Peyer's patch (tissue), 4 donors: ENCODE measurements at places on chromosomes 5 and 9. TPM values are rescaled to one million over a fixed set of nuclear protein-coding genes. Genes with fewer than 3 reads are reported as not detected.
A peak's percentile ranks its signal among the peaks of the same experiment; 100 is the strongest.

DNA sequence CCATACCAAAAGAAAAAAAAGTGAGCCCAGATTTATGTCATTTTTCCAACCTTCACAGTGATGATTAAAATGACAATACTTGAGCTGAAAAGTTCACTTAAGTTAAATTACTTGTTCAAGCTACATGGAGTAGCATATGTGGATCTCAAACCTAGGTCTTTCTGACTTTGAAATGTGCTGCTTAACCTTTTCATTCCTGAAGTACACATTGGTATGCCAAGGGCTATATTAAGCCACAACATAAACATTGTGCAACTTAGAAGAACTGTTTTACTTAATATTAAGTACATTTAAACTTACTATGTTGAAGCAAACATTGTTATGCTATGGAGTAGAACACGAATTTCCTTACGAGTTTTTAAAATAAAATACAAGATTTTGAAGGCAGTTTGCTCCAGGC is 105.0 kb downstream of the GIN1 start:
- no peak for DNase-seq
- H3K27me3 ChIP-seq = no peaks in the 10 kb centered on the region
- no peaks in the 10 kb centered on the region for H3K4me1 ChIP-seq
- H3K27ac ChIP-seq = no peak overlapping the region

The CSF1R gene
- 24.8 TPM for total RNA-seq

- DNase-seq = no peak
- H3K27ac ChIP-seq = no peak overlapping the region
- peaks cover 1% of the 10 kb centered on the region for H3K4me1 ChIP-seq
- no peak overlapping the region for H3K4me3 ChIP-seq
These were observed 49.1 kb downstream of the SEMA4D start for GRCh38 chr9:89448821-89449220.

DNA sequence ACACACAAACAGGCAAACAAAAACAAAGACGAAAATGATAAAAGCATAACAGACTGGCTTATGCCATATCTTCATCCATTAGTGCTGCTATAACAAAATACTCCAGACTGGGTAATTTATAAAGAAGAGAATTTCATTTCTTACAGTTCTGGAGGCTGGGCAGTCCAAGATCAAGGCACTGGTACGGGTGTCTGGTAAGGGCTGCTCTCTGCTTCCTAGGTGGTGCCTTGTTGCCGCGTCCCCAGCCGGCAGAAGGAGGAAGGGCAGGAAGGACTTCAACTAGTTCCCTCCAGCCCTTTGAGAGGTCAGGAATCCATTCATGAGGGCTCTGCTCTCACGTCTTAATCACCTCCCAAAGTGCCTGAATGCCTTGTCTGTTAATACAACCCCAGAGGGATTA is 122.6 kb downstream of the BOD1 start:
- no peak overlapping the region for H3K4me3 ChIP-seq
- DNase-seq = no peak
- H3K36me3 ChIP-seq = no peaks in the 10 kb centered on the region
- no peaks in the 10 kb centered on the region for H3K27me3 ChIP-seq

- DNase-seq = no peak
- H3K27ac ChIP-seq = no peak overlapping the region
- no peaks in the 10 kb centered on the region for H3K36me3 ChIP-seq
- H3K4me1 ChIP-seq = no peaks in the 10 kb centered on the region
- H3K27me3 ChIP-seq = no peaks in the 10 kb centered on the region
- no peak overlapping the region for H3K4me3 ChIP-seq
These were observed 137.1 kb downstream of the FOXD1 start for GRCh38 chr5:73311291-73312110.

DNA sequence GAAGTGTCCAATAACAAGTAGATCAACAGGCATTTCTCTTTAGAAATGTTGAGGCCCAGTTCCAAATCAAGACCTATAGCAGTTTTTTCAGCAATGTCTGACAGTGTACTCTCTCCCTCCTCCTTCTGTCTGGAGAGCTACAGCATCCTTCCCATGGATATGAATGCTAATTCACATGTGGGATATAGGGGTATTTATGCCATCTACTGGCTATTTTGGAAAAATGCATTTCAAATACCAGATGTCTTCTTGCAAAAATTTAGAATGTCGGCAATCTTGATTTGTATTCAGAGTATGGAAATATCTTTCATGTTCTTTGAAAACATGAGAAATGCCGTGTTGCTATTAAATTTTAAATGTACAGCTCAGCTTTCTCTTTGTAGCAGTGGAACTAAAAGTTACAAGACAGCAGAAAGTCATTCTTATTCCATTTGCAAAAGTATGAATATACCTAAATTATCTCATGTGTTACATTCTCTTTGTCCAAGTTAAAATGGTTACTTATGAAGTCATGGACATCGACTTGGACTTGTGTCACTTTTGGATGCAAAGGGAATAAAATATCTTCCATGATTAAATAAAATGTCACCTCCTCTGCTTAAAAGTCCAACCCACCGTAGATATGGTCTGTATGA is 647.8 kb downstream of the TAF11L14 start:
- H3K4me1 ChIP-seq = no peaks in the 10 kb centered on the region
- H3K27ac ChIP-seq = no peak overlapping the region
- no peak overlapping the region for H3K4me3 ChIP-seq
- DNase-seq = no peak
- no peaks in the 10 kb centered on the region for H3K36me3 ChIP-seq

- DNase-seq = no peak
- H3K36me3 ChIP-seq = no peaks in the 10 kb centered on the region
- H3K4me3 ChIP-seq = no peak overlapping the region
- peak overlapping the region; percentile 4 for H3K27ac ChIP-seq
- H3K4me1 ChIP-seq = peaks cover 10% of the 10 kb centered on the region
- H3K27me3 ChIP-seq = no peaks in the 10 kb centered on the region
These were observed 30.0 kb upstream of the RECK start for GRCh38 chr9:36006549-36007315.

- H3K27ac ChIP-seq = no peak overlapping the region
- no peaks in the 10 kb centered on the region for H3K36me3 ChIP-seq
- H3K4me1 ChIP-seq = no peaks in the 10 kb centered on the region
- H3K4me3 ChIP-seq = no peak overlapping the region
- H3K27me3 ChIP-seq = no peaks in the 10 kb centered on the region
These were observed 20.4 kb upstream of the RFK start for GRCh38 chr9:76414661-76415060.

The IGFBPL1 gene
- total RNA-seq = not detected

- no peaks in the 10 kb centered on the region for H3K36me3 ChIP-seq
- H3K27ac ChIP-seq = no peak overlapping the region
- H3K4me3 ChIP-seq = no peak overlapping the region
- no peaks in the 10 kb centered on the region for H3K27me3 ChIP-seq
- no peaks in the 10 kb centered on the region for H3K4me1 ChIP-seq
These were observed 9.0 kb upstream of the EDF1 start for GRCh38 chr9:136875155-136875554.

The HTR4 gene
- 21.5 TPM for total RNA-seq

- H3K36me3 ChIP-seq = no peaks in the 10 kb centered on the region
- H3K4me3 ChIP-seq = peak overlapping the region; percentile 15
- no peak for DNase-seq
- H3K27ac ChIP-seq = no peak overlapping the region
These were observed 69.6 kb downstream of the SLC28A3 start for GRCh38 chr9:84270847-84271530.

GRCh38 chr9:36213387-36213786 is 22.7 kb downstream of the CLTA start:
- no peak for DNase-seq
- H3K4me1 ChIP-seq = no peaks in the 10 kb centered on the region
- no peak overlapping the region for H3K27ac ChIP-seq
- H3K36me3 ChIP-seq = peaks cover 4% of the 10 kb centered on the region
- no peak overlapping the region for H3K4me3 ChIP-seq

The PFDN1 gene
- total RNA-seq = 99.6 TPM

The NTRK2 gene
- 1.7 TPM for total RNA-seq

DNA sequence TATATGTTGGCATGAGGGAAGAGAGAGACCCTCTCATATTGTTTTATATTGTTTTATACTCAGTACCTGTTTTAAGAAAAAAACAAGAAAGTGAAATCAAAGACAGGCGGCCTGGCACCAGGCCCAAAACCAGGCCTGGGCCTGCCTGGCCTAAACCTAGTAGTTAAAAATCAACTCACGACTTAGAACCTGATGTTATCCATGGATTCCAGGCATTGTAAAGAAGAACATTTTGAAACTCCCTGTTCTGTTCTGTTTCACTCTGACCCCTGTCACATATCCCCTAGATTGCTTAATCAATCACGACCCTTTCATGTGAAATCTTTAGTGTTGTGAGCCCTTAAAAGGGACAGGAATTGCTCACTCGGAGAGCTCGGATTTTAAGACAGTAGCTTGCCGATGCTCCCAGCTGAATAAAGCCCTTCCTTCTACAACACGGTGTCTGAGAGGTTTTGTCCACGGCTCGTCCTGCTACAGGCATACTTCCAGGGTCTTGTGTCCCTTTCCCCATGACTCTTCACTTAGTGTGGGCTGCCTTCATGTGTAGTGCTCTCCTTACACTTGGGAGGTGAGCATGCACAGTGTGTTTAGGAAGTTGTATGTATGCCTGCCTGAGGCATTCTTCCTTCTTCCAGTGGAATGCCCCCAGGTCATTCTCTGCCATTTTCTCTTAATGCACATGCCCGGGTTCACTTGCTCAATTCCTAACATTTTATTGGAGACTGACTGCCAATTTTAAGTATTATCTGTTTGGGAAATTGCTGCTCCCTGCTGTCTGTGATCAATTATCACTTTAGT is 17.8 kb downstream of the TBCA start:
- no peak overlapping the region for H3K4me3 ChIP-seq
- no peaks in the 10 kb centered on the region for H3K4me1 ChIP-seq
- H3K36me3 ChIP-seq = no peaks in the 10 kb centered on the region
- DNase-seq = no peak
- H3K27me3 ChIP-seq = no peaks in the 10 kb centered on the region

DNA sequence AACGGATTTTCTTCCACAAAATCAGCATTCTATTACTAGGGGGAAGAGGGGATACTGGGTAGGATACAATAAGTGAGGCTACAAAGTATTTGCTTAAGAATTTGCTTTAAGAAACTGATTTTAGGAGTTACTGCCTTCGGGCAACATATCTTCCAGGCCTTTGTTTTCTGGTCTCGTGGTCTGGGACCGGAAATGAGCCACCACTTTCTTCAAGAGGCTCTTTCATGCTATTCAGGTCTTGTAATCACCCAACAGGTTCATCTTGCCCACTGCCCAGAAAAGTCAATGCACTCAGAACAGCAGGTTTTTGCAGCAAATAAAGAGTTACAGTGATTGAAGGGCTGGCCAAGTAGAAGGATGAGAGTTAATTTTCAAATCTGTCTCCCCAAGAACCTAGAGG is 6.6 kb upstream of the AOPEP start:
- no peaks in the 10 kb centered on the region for H3K4me1 ChIP-seq
- no peaks in the 10 kb centered on the region for H3K36me3 ChIP-seq
- H3K4me3 ChIP-seq = no peak overlapping the region

DNA sequence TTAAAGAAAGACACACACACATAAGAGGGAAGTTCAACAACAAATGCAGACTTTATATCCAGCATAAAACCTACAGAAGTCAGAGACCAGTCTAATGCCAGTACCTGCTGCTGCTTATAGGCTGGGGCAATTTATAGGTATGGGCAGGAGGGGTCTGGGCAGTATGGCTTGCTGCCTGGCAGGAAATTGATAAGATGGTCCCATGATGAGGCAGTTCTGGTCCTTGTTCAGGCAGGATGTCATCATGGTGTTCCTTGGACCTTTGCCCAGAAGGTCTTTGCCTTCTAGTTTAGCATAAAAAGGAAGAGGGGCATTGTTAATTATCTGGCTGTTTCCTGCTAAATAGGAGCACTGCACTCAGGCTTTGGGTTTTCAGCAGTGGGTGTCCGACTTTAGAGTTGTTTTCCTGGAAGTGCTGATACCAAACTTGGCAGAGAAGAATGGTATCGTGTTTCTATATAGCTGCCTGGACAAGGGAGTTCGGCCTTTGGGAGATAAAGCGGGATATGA is 10.4 kb upstream of the PDCD1LG2 start:
- no peak for DNase-seq
- H3K36me3 ChIP-seq = no peaks in the 10 kb centered on the region
- no peaks in the 10 kb centered on the region for H3K4me1 ChIP-seq
- H3K4me3 ChIP-seq = no peak overlapping the region

DNA sequence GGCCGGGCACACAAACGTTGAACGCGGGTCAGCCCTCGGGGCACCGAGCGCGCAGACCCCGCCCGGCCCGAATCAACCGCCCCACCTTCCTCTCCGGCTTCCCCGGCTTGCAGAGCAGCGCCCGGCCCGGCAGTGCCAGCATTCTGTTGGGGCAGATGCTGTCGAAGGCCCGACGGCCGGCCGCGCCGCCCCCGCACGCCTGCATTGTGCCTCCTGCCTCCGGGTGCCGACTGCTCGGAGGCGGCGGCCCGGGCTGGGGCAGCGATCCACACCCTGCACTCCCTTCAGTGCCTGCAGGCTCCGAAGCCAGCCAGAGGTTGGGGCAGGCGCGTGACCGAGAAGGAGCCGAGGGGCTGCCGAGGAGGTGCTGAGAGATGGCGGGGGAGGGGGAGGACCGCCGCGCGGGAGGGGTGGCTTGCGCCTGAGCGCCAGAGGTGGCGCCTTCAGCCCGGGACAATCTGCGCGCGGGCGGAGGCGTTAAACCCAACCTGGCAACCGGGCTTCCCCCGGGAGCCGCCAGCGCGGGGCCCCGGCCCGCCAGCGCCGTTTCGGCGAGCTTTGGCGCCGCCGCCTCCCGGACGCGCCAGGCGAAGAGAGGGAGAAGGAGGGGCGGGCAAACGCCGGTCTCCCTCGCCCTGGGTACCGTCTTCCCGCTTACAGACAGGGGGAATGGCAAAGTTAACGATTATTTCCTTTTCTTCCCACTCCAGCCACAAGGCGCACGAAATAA is at the start of gene MCIDAS:
TSS of gene MCIDAS (minus strand) at position 382 of the 730 bp plus-strand sequence. CDS start at position 205, 177 bp downstream.
- H3K4me1 ChIP-seq = peaks cover 8% of the 10 kb centered on the region
- H3K36me3 ChIP-seq = no peaks in the 10 kb centered on the region
- H3K27ac ChIP-seq = no peak within 1 kb of the TSS
- H3K27me3 ChIP-seq = no peaks in the 10 kb centered on the region
- H3K4me3 ChIP-seq = peak within 1 kb of the TSS; percentile 15
- DNase-seq = peak; percentile 68

DNA sequence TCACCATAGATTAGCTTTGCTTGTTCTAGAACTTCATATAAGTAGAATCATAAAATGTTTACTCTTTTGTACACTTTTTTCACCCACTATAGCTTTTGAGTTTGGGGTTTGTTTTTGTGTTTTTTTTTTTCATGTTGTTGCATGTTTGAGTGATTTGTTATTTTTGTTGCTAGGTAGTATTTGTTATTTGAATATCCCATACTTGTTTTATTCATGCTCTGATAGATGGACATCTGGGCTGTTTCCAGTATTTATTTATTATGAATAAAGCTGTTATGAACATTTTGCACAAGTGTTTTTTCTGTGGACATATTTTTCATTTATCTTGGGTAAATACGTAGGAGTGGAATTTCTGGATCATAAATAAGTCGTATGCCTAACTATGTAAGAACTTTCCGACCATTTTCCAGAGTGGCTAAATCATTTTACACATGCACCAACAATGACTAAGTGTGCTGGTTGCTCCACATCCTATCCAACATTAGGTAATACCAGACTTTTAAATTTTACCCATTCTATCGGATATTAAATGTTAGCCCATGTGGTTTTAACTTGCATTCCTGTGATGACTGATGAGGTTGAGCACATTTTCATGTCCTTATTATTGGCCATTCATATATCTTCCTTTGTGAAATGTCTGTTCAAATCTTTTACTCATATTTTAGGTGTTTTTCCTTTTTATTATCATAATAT is 69.1 kb upstream of the NR4A3 start:
- no peaks in the 10 kb centered on the region for H3K4me1 ChIP-seq
- no peak overlapping the region for H3K27ac ChIP-seq
- no peak for DNase-seq
- H3K27me3 ChIP-seq = no peaks in the 10 kb centered on the region
- no peaks in the 10 kb centered on the region for H3K36me3 ChIP-seq

- H3K27ac ChIP-seq = no peak overlapping the region
- H3K27me3 ChIP-seq = no peaks in the 10 kb centered on the region
- H3K4me1 ChIP-seq = no peaks in the 10 kb centered on the region
- no peak overlapping the region for H3K4me3 ChIP-seq
- DNase-seq = no peak
These were observed 64.3 kb downstream of the CDH18 start for GRCh38 chr5:19923742-19924141.
